ENCODE measurements at places on chromosomes 16 and 17.

- DNase-seq: peak; percentile 69
Measured at GRCh38 chr17:40615068-40615840, 32.4 kb downstream of the SMARCE1 start.

- no peak for DNase-seq
Measured at GRCh38 chr16:31331141-31331764, 23.7 kb upstream of the ITGAX start.

- DNase-seq: no peak
Measured at GRCh38 chr17:14873996-14874395, 391.1 kb downstream of the PMP22 start.

GRCh38 chr16:83390759-83391158 lies 417.0 kb upstream of the HSBP1 start:
- no peak for DNase-seq

DNA sequence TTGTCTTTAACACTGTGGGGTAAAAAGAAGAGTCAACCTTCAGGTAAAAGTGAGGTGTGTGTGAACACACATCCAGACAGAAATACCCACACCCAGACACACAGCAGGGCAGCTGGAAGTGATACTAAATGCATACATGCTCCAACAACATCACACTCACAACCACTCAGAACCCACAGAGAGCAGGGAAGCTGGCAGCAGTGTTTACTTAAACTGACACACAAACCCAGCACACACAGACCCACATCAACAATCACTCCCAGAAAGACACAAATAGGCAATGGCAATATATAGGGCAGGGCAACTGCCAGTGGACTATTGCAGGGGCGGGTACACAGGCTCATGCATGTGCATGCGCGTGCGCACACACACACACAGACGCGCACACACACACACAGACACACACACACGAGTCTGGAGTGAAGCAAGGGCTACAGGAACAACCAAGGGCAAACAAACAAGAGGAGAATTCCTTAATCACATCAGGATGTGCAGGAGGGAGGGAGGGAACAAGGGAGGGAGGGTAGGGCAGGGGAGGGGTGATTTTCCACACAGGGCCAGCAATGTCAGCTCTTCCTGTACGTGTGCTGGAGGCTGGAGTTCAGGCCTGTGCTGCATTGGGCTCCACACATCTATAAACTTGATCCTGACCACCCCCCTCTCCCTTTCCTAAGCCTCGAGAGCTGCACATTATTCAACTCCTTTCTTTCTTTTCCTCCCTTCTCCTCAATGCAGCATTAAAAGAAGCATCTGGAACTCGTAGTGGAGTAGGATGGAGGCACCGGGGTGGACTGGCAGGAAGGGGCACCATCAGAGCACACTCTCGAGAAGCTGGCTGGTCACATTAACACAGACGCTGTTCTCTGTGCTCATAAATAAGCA lies 30.1 kb downstream of the HIC1 start:
- no peak for DNase-seq

GRCh38 chr16:3175157-3176093 lies 12.6 kb upstream of the OR1F1 start:
- DNase-seq: peak; percentile 80

DNA sequence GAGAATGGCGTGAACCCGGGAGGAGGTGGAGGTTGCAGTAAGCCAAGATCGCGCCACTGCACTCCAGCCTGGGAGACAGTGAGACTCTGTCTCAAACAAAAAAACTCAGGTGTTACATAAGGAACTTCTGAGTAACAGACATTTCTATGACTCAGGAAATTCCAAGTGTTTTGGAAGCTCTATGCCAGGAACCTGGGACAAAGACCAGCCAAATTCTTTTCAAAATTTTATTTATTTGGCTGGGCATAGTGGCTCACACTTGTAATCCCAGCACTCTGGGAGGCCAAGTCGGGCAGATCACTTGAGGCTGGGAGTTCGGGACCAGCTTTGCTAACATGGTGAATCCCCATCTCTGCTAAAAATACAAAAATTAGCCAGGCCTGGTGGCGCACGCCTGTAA lies 5.2 kb upstream of the SH2B1 start:
- no peak for DNase-seq

- DNase-seq: no peak
Measured at GRCh38 chr17:10666906-10667305, 9.8 kb upstream of the MYH3 start.

- DNase-seq: no peak
Measured at GRCh38 chr16:54928411-54929089, 2.1 kb upstream of the IRX5 start.

GRCh38 chr17:29645515-29646051 lies 22.9 kb upstream of the CORO6 start:
- no peak for DNase-seq

GRCh38 chr16:30357715-30358576 lies 2.8 kb upstream of the CD2BP2 start:
- no peak for DNase-seq

DNA sequence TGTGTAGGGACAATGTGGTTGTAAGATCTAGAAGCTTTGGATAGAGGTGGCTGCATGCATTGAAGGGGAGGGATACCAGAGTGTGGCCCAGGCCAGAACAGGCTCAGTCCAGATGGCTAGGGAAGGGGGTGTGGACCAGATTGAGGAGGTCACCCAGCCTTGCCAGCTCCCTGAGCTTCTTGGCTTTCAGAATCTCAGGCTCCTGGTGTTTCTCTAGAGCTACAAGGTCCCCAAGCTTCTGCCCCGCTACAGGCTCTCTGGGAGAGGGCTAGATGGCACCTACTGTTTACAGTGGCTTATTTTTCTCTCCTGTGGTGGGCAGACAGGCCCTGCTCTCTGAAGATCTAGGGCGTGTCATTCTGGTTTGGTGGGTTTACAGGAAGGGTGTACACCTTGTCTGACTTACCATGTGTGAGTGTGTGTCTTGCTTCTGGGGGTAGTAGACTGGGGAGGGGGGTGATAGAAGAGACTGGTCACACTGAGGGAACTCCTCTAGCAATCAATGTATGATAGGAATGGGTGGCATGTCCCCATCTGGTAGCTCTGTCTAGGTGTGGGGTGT lies 1.1 kb downstream of the RARA start:
- DNase-seq: no peak
